Stimulated activated CD8-positive, alpha-beta memory T cell treated with anti-CD3 and anti-CD28 coated beads, Interleukin-15, amount 100 ng/mL, for 24 hours (primary cell): ENCODE measurements at places on chromosomes 3 and 15.

DNA sequence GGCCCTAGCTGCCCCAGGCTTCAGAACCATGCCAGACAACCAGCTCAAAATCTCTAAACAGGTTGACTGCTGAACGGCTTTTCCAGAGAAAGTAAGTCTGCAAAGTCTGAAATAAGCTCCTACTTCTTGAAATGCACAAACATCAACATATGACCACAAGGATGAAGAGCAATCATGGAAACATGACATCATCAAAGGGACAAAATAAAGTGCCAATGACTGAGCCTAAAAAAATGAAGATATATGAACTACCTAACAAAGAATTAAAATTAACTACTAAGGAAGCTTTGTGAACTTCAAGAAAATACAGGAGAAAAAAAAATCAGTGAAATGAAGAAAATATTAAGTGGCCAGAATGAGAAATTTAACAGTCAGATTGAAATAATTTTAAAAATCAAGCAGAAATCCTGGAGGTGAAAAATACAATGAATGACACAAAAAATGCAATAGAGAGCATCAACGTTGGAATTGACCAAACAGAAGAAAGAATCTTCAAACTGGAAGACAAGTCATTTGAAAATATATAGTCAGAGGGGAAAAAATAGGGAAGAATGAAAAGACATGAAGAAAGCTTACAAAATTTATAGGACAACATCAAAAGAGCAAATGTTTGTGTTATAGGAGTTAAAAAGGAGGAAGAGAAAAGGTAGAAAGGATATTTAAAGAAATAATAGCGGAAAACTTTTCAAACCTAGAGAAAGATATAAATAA, 364.2 kb downstream of the OCA2 start:
- no peak for DNase-seq

DNA sequence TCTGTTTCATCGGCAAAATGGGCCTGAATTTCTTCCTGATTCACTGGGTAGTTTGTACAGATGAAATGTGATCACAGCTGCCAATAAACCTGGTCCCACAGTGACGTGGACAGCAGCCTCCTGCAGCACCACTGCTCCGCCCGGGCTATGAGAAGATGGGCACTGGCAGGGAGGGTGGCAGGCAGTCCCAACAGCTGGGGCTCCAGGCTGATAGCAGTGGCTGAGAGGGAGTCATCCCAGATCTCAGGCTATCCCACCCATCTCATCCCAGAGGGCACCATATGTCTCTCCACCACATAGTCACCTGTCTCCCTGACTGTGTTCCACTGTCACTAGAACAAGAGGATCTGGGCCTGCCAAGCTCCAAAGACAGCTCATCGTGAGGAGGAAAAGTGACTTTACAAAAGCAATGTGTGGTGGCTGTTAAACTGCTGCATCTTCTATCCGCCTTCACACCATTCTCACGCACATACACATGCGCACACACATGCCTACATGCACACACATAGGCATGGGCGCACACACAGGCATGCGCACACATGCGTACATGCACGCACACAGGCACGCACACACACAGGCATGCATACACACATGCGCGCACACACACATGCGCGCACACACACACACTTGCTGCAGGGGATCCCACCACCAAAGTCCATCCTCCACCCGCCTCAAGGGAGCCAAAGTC, 46.2 kb downstream of the RGMA start:
- no peak for DNase-seq

- DNase-seq, result no peak
Observed at GRCh38 chr3:136387031-136387430, 136.9 kb downstream of the PCCB start.

- DNase-seq, result no peak
Observed at GRCh38 chr15:68389041-68389930, 42.7 kb downstream of the ITGA11 start.

DNA sequence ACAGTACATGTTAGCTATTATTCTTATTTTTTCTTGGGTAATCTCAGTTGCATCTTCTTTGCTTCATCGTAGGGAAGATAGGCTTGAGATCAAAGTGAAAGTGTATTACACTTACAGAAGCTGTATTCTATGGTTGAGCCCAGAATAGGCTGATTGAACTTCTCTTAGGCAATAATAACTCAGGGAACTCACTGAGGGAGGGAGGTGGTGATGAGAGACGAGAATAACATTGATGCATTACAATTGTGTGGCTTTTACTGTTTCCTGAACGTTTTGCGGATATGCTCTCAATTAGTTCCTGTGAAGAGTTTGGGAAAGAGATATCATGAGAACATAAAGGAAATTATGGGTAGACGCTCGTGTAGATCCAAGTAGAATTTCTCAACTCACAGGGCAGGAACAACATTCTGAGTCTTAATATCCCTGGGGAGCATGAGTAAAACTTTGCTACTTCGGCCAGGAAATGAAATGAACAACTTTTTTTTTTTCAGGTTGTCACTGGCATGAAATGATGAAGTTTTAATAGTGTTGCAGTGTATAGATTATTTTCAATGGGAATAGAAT, 302.2 kb downstream of the TUSC7 start:
- no peak for DNase-seq

GRCh38 chr15:70585707-70586034, 177.7 kb downstream of the UACA start:
- no peak for DNase-seq

DNA sequence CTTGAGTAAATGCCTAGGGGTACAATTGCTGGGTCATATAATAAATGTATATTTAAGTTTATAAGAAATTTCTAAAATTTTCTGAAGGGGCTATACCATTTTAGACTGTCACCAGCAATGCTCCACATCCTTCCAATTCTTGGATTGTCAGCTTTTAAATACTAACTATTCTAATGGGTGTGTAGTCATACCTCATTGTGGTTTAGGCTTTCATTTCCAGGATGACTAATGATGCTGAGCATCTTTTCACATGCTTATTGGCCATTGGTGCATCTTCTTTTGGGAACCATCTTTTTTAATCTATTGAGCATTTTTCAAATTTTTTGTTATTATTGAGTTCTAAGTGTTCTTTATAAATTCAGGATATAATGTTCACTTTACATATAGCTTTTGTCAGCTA, 52.5 kb upstream of the CORO2B start:
- DNase-seq, result no peak

DNA sequence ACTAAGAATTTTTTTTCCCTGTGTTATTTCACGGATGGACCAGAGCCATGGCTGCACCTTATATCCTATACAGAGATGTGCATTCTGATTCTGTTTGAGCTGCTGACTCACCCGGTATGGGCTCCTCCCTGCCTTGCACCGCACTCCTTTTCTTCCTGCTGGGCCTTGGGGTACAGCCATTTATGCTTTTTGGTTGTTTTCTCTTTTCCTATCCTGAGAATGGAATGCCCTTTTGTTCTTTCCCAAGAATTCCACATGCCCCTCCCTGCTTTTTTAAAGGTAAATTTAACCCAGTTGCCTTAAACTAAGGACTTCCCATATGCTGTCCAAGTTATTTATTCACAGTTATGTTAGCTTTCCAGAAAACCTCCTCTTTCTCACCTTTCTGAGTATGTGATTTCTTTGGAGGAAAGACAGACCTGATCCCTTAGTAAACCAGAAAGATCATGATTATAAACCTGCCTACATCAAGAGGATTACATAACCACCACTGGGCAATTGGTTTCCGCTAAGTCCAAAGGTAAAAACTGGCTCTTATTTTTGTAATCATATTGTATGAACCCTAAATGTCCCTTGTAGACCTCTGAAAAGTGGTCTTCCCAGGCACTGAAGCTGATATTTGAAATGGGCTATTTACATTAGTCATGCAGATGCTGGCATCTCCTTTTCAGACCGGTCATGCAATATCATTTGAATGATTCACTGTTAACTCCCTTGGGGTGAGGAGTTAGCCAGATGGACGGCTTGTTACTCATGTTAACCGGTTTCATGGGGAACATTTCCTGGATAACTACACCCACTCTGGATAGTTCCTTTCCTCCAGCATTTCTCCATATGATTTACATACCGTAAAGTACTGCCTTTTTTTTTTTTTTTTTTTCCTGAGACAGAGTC, 45.5 kb downstream of the TMOD3 start:
- DNase-seq, result no peak
